ENCODE measurements at places on chromosomes 5 and 9.

DNA sequence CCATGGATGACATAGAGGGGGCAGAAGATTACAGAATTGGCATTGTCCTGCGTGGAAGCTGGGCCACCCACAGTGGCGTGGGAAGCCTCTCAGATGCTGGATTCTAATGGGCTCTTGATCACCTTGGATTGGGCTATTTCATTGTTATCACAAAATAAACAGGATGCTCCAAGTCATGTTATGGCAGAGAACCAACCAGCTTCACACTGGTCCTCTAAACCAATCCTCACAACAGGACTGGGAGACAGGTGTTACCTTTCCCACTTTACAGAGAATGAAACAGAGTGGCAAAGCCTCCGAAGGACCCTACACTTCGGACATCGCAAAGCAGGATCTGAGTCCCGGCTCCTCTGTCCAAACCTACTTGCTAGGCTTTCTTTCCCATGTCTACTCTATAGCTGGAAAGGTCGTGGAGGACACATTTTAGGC, 455 bp upstream of the SMIM3 start:
- DNase-seq: no peak

GRCh38 chr9:125272697-125273096, 11.1 kb downstream of the GAPVD1 start:
- DNase-seq: no peak

GRCh38 chr5:67541875-67542274, 345.3 kb upstream of the CD180 start:
- no peak for DNase-seq

DNA sequence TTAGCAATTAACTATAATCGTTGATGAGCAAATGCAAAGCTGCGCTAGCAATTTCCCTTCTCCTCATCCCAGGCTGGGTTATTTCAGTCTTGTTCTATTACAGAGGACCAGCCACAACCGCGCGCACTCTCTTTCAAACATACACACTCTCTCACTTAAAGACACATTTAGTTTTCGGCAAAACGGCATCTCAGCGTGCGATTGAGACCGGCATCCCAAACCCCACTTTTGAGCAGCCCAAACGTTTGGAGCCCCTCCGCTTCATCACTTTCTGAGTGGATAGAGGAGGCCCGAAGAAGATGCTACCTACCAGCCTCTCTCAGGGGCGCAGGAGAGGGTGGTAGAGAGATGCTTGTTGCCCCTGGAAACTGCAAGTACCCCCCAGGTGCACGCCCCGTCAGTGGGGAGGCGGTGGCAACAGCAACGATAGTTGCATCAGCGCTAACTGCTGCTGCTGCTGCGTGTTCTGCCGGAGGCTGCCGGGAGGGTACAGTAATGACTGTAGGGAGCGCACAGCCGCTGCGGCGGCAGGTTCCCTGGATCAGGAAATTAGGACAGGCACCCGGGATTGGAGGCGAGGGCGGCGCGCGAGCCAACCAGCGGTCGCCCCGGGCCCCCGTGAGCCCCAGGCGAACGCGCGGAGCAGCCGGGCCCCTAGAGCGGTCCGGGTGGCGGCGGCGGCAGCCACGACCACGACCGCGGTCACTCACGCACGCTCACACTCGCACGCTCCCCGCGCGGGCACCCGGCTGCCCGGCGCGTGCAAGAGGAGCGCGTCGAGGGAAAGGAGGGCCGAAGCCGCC, 467 bp upstream of the VLDLR start:
- DNase-seq: no peak

GRCh38 chr5:94901191-94901979, 282.9 kb downstream of the SLF1 start:
- DNase-seq: no peak

- DNase-seq: no peak
Measured at GRCh38 chr9:22175972-22176545, 167.0 kb upstream of the CDKN2B start.

Measured in tibial nerve (tissue), 4 donors.